CD14-positive monocyte (primary cell): ENCODE measurements at places on chromosomes 3 and 15. TPM values are rescaled to one million over a fixed set of nuclear protein-coding genes. Genes with fewer than 3 reads are reported as not detected.

- no peak for DNase-seq
Observed at GRCh38 chr3:138889792-138890191, 55.1 kb upstream of the PIK3CB start.

GRCh38 chr3:179829401-179829800, 176.6 kb downstream of the USP13 start:
- DNase-seq = no peak

- no peak for DNase-seq
Observed at GRCh38 chr15:93941697-93942096, 289.7 kb upstream of the MCTP2 start.

STRC gene
- not detected for polyA plus RNA-seq

GRCh38 chr3:173838644-173839043, 441.1 kb downstream of the NLGN1 start:
- DNase-seq = no peak

DNA sequence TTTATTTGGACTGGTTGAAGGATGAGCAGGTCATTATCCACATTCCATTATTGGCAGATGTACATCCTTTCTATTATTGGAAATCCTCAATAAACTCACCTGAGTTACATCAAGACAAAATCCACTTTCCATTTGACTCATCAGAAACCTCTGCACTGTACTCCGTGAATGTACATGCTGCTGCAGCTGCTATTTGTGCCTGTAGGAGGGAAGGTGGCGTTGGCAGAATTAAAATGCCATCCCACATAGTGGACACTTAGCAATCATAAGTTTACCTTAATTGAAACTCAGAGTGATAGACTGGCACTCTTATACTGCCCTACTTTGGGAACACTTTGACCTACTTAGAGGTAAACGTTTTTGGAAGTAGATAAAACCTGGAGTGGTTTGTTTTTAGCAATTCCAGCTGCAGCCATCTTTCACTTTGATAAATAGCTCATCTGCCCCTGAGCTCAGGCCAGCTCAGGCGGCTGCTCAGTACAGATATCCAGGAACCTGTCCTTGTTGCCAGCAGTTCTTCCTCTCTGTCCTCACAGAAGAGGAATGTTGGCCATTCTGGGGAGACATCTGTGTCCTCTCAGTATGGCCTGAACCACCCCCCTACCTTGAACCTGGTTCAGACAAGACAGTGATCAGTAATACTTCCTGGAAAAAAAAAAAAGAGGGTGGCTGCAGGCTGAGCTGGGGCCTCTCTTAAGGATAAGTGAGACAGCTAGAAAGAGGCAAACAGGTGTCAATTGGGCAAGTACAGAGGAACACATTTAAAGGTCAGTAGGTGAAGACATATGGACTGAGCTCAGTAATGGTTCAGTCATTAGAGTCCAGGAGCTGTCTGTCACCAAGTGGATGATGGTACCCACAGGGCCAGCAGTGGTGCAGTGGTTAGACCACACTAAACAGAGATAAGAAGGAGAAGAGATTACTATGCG, 153.4 kb upstream of the UMPS start:
- no peak for DNase-seq

DNA sequence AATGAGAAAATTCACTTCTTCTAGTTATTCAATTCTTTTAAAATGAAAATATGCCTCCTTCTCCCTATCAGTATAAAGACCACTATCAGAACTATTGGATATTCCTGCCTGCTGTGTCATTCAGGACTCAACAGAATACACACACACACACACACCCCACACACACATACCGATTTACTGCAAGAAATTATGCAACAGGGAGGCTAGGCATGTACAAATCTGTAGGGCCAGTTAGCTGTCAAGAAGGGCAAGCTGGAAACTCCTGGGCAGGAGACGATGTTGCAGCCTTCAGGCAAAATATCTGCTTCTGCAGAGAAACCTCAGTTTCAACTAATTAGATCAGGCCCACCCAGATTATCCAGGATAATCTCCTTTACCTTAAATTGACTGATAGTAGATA, 13.9 kb upstream of the RYR3 start:
- no peak for DNase-seq

- DNase-seq = no peak
Observed at GRCh38 chr3:135440746-135441145, 524.8 kb upstream of the PPP2R3A start.

DNA sequence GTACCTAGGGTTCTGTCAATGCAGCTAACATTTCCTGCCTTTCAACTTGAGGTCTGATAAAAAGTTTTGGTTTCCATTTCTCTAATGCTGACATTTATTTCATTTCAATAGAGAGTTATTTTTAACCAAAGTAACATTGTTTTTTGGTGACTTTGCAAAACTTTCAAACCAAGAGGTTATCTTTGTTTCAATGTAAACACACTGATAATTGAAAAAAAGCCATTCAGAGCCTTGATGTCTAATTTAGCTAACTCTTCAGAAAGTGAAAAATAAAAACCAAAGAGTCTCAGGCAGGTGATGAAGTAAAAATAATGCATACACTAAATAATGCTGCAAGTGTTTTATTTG, 9.6 kb upstream of the TIPARP start:
- no peak for DNase-seq

- DNase-seq = no peak
Observed at GRCh38 chr3:46027021-46027705, at the start of gene XCR1. Gene XCR1, minus strand, starts transcription at chr3:46027483. Its CDS starts 5,536 bp downstream, at chr3:46021947.

SLC27A2 gene
- polyA plus RNA-seq = not detected in 2 replicates

GRCh38 chr15:69299451-69299886, 757 bp downstream of the PAQR5 start:
- no peak for DNase-seq

DNA sequence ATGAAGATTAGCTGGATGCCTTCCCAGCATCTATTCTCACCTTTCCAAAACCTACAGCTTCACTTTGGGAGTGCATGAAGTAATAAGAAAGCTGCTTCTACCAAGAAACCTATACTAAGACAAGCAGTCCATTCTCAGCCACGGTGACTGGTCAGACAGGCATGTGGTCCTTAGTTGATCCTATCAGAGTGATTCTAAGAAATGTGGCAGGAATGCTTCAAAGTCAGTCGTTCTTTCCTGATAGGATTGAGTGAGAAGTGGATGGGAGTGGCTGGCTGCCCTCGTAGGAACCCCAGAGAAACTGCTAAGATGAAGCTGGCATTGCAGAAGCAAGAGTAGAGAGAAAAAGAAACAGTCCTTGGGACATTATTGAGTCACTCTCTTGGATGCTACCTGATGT, 16.6 kb downstream of the FOXB1 start:
- DNase-seq = no peak
